ENCODE measurements at places on chromosomes 1 and 21. TPM values are rescaled to one million over a fixed set of nuclear protein-coding genes. Genes with fewer than 3 reads are reported as not detected.

The CATSPERE gene
- 0.45 TPM for total RNA-seq

The MATN1 gene
- 1.5 TPM for total RNA-seq

The FAM110D gene
- total RNA-seq: not detected

The OR2G2 gene
- not detected for total RNA-seq

The APCS gene
- not detected for total RNA-seq

Data from activated naive CD8-positive, alpha-beta T cell treated with anti-CD3 and anti-CD28 coated beads for 36 hours (primary cell).